ENCODE measurements at places on chromosomes 16 and 17.
A peak's percentile ranks its signal among the peaks of the same experiment; 100 is the strongest.

DNA sequence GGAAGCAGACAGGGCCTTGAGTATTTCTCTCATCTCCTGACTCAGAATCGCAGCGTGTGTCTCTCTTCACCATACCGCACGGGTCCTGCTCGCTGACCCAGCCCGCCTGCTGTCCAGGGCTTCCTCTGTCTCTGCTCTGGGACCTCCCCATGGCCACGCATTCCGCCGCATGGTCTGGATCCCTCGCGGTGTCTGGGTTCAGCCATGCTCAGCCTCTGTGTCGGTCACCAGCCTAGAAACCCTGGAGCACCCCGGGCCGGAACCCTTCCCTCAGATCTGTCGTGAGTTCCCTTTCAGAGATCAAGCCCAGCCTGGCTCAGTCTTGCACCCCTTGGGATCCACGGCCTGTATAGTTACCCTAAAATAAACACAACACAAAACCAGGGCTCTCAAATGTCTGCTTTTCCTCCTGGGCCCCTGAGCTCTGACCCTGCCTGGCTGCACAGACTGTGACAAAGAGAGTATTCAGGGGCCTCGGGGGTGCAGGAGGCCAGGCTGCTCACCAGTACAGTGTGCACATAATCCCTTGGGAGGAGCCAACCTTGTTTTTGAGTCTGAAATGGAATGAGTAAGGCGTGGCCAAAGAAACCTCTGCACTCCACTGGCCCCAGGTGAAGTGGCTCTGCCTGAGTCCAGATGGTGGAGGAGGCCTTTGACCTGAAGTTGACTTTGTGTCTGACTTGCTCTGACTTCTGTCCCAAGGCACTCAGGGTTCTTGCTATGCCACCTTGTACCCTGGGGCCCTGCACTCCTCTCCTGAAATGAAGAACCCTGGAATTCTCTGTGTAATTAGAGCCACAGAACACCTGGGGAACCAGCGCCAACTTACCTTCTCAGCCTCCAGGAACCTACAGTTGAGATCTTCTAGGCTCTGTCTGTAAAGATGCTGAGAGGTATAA lies 5.8 kb upstream of the SPIRE2 start:
- no peak for DNase-seq

DNA sequence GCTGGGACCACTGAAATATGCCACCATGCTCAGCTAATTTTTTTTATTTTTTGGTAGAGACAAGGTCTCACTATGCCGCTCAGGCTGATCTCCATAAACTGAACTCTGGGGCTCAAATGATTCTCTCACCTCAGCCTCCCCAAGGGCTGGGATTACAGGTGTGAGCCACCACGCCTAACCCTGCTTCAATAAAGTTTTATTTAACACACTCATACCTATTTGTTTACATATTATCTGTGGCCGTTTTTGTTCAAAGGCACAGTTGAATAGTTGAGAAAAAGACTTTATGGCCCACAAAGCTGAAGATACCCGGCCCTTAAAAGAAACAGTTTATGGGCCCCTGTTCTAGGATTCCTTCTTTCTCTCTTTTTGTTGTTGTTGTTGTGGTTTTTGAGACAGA lies 419.8 kb downstream of the SLC39A11 start:
- DNase-seq, result no peak

- no peak for DNase-seq
Observed at GRCh38 chr17:19301274-19301951, 61.1 kb downstream of the B9D1 start.

DNA sequence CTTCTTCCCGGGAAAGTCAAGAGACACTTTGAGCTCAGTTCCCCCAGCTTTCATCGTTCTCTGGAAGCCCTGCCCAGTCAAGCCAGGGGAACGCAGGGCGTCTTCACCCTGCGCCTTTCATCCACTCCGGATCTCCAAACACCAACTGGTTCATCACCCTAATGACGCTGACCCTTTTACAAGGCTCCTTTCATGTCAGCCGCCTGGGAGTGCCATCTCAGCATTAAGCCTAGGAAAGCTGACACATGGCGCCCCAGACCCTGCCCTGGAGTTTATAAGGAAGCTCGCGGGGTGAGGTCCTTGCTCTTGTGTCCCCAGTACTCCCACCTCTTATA lies 594 bp upstream of the DNAJC7 start:
- DNase-seq, result peak; percentile 77

DNA sequence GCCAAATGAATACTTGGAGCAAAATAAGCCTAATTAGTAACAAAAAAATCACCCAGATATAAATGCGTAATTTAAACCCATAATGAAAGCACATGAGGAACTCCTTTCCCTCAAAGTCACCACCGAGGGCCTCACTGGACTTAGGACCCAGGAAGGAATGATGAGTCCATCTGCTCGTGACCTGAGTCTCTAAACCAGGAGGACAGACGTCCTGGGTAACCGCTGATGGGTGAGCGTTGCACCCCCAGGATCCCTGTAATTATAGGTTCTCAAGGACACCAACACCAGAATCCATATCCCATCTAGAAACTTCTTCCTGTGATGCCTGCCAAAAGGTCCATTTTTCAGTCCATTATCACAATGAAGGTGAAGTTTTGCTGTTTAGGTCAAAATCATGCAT lies 121.4 kb downstream of the ZNF778 start:
- no peak for DNase-seq

GRCh38 chr16:8070506-8070905 lies 519.8 kb downstream of the TMEM114 start:
- DNase-seq, result no peak

DNA sequence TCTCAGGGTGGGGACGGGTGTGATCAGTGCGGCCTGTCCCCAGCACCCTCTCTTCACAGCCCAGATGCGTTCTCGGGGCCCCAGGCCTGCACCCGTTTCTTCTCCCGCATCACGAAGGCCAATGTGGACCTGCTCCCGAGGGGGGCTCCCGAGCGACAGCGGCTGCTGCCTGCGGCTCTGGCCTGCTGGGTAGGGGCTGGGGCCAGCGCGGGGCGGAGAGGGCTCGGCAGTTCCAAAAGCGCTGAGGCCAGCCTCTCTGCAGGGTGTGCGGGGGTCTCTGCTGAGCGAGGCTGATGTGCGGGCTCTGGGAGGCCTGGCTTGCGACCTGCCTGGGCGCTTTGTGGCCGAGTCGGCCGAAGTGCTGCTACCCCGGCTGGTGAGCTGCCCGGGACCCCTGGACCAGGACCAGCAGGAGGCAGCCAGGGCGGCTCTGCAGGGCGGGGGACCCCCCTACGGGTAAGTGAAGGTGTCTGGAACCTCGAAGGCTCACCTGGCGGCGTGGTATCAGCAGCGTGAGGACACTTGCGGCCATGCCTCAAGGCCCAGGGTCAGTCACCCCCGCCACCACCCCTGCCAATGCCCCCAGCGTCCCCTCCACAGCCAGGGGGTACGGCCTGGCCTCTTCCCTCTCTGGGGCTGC lies 4.4 kb downstream of the MSLN start:
- DNase-seq, result no peak

- peak; percentile 50 for DNase-seq
Observed at GRCh38 chr17:82241926-82242697, 13.3 kb downstream of the SLC16A3 start.

- peak; percentile 93 for DNase-seq
Observed at GRCh38 chr17:17819561-17819995, 17.2 kb downstream of the SREBF1 start.

DNA sequence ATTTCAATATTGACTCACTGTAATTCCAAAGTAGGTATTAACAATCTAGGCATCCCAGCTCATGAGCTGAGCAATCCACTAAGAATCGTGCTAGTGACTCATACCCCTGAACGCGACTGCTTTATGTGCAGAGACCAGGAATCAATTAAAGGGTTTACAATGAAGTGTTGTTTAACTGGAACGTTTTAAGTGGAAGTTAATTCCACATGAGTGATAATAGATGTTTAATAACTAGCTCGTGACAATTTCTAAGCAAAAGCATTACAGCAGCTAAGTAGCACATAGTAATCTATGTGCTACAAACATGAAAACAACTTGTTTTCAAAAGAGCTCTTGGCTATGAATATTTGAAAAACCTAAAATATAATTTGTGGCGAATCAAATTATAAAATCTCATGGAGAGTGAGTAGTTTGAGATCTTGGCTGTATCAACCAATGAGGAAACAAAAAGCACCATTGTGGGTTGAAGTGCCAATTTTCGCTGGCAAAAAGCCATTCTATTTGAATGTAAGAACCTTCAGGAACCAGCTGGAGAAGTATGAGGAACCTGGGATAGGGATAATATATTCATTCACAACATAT lies 9.4 kb downstream of the GJC1 start:
- peak; percentile 99 for DNase-seq

DNA sequence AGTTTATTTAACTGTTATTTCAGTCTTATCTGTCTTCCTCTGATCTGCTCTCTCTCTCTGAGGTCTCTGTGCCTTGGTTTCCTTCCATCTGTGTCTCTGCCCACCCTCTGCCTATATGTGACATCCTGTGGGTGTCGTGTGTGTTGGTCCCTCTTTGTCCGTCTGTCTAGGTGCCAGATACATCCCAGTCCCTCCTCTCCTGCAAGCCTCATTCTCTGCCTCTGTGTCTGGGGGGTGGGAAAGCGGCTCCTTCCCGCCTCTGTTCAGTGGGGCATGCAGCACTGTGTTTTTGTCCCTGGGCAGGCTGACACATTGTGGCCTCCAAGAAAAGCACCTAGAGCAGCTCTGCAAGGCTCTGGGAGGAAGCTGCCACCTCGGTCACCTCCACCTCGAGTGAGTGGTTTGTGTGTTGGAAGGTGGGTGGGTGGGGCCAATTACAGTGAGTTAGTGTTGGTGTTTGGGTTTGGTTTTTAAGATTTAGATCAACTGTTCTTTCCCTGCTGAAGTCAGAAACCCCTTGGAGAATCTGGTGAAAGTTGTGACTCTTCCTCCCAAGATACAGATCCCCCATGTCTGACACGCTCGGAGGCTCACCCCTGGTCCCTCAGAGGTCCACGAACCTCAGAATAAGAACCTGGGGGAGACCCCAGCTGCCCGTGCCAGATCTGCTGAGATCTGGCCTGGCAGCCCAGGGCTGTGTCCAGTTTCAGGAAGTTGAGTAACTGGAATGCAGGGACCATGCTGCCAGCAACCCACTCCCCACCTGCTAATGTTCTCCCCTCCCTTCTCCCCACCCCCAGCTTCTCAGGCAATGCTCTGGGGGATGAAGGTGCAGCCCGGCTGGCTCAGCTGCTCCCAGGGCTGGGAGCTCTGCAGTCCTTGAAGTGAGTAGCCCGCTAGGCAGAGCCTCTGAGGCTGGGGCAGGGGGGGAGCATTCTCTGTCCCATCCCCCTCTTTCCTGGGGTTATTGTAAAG lies 50.9 kb upstream of the CPNE2 start:
- no peak for DNase-seq

DNA sequence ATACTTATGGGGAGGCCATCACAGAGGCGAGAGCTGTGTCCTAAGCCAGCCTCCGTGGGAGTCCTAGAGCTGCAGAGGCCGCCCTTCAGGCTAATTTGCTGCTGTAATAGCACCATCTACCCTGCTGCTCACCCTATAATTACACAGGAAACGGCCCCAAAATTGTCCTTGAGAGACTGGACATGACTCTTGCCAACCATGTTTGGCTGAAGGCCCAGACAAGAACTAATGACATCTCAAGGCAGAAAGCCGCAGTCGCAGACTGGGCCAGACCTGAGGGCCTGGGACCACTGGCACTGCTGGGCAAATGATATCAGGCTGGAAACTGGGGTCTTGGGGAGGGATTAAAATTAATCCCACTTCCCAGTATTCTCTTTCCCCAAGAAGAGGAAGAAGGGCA lies 24.1 kb downstream of the PSMD7 start:
- no peak for DNase-seq

GRCh38 chr16:67356396-67356795 lies 29.8 kb downstream of the LRRC36 start:
- DNase-seq, result no peak

DNA sequence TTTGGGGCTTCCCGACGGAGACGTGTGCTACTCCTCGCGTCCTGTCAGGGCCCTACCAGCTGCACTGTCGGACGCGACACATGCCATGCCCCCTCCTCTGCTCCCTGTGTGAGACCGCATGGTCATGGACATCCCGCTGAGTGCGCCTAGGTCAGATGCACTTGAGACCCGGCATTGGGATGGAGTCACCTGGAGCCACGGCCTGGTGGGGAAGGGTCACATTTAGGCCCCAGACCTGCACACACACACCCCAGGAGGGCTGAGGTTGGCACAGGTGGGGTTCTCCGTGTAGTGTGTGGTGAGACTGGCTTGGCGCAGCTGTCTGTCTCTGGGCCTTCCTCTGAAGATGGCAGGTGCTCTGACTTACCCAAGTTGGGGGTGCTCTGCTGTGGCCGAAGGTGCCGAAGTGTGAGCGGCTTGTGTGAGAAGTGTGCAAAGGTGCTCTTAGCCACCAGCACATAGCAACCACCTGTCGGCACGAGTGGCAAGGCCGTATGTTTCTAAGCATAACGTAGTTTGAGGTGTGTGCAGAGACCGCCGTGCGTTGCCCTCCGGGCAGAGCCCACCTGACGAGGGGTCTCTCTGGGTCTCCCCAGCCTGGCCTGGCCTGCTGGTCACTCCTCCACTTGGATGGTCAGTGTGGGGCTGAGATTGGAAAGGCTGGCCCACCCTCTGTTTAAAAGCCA lies 108.6 kb downstream of the BANP start:
- no peak for DNase-seq

GRCh38 chr16:80693553-80693952 lies 110.8 kb downstream of the CDYL2 start:
- peak; percentile 5 for DNase-seq

DNA sequence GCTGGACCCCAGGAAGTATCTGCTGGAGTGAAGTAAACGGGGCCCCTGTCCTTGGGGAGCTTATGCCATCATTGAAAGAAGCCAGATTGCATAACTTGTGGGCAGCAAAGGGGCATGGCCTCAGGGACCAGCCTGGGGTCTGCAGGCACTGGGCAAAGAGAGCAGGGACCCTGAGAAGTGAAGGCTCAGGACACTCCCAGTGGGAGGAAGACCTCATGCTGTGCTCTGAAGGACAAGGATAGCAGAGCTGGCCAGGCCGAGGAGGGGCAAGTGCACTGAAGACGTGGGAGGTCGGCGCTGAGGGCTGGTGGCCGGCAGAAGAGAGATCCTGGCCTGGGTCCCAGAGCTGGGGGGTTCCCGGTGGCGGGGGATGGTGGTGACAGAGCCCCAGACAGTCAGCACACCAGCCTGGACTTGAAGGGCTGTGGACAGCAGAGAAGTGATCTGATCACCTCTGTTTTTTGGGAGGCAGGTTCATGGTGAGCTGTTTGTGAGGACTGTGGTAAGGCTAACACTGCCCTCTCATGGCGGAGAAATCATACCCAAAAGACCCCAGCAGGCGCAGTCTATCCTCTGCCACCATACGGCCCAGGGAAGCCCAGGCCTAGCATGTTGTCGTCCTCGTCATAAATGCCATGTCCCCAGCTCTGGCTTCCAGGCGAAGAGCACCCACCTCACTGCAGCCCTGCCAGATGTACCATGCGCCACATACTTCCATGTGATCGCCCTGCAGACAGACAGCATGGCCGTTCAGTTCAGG lies 7.1 kb upstream of the CNP start:
- peak; percentile 66 for DNase-seq

DNA sequence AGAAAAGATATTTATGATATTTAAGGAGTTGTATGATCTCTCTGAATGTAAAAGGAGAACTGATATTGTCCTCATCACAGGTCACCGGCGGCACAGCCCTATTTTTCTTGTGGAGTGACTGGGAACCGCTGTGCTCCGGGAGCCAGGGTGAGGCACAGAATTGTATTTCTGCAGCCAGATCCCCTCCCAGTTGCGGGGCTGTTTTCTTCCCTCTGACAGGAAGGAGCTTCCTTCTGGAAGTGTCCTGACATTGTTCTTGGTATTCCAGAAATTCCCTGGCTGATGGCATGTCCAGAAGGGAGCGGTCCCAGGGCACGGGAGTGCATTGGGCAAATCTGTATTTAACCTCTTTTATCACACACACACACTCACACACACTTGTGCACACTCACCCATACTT lies 268.6 kb upstream of the FOXF1 start:
- no peak for DNase-seq

Data from ELR (cell line).